ENCODE measurements at places on chromosomes 2 and 18.
A peak's percentile ranks its signal among the peaks of the same experiment; 100 is the strongest.

DNA sequence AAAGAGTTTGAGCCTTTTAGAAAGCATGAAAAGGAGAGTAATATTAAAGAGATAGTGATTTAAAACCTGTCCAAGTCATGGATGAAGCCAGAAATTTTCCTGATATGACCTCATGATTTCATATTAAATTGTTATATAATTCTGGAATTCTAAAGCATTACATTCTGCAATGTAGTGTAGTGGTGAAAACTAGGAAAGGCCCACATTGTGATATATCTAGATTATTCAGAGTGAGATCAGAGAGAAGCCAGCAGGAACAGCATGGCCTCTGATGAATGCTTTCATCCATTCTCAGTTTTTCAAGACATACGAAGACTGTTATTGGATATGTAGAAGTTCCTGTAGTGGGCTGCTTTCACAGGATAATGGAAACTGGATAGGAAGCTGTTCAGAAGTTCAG is 98.8 kb downstream of the LCLAT1 start:
- DNase-seq: no peak

GRCh38 chr18:43620936-43621335 is 343.6 kb upstream of the SYT4 start:
- peak; percentile 20 for DNase-seq

GRCh38 chr18:9987345-9987744 is 73.5 kb downstream of the VAPA start:
- DNase-seq: no peak

DNA sequence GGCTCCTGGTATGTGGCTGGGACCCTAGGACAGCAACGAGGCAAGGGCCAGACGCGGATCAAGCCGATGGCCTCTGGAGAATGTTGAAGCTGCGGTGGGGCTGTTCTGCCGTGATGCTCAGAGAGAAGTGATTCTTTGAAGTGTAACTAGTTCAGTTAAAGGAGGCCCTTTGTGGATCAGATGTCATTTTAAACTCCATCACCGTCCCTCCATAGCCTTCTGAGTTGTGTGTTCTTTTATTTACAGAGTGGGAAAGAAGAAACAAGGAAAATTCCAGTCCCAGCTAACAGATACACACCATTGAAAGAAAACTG is 403 bp downstream of the PNO1 start:
- DNase-seq: no peak

- no peak for DNase-seq
Observed at GRCh38 chr18:27847412-27847811, 329.5 kb downstream of the CDH2 start.

DNA sequence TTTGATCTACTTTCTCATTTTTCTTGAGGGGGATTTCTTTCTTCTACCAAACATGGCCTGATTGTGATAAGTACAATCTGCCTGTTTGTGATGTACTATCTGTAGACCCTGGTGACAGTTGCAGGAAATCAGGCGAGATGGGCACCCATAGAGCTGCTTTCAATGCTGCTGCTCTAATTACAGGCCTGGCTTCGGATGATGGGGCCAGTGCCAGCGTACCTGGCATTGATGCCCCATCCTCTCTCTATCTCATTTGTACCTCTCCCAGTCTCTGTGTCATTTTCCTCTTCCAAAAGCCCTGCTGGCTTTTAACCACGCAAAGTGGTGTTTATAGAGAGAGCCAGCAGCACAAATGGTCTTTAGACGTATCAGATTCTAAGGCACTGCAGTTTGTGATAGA is 69.9 kb downstream of the KCTD18 start:
- no peak for DNase-seq

- no peak for DNase-seq
Observed at GRCh38 chr2:126707941-126708340, 52.0 kb downstream of the GYPC start.

DNA sequence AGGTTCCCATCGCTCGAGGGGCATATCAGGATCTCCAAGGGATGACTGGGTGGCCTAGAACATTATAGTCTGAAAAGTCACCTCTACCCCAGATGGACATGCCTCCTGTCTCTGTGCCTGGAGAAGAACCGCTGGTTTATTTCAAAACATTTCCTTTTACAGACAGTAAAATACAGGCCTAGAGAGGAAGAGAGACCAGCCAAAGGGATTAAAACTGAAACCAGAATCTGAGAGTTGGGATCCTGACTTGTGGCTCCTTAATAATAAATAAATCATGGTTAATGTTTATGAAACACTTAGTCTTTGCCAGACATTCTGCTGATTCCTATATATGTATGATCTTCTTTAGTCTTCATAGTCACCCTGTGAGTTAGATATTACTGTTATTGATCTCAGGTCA is 153.7 kb downstream of the DDX1 start:
- DNase-seq: no peak

- no peak for DNase-seq
Observed at GRCh38 chr2:229931241-229931640, 8.9 kb downstream of the FBXO36 start.

DNA sequence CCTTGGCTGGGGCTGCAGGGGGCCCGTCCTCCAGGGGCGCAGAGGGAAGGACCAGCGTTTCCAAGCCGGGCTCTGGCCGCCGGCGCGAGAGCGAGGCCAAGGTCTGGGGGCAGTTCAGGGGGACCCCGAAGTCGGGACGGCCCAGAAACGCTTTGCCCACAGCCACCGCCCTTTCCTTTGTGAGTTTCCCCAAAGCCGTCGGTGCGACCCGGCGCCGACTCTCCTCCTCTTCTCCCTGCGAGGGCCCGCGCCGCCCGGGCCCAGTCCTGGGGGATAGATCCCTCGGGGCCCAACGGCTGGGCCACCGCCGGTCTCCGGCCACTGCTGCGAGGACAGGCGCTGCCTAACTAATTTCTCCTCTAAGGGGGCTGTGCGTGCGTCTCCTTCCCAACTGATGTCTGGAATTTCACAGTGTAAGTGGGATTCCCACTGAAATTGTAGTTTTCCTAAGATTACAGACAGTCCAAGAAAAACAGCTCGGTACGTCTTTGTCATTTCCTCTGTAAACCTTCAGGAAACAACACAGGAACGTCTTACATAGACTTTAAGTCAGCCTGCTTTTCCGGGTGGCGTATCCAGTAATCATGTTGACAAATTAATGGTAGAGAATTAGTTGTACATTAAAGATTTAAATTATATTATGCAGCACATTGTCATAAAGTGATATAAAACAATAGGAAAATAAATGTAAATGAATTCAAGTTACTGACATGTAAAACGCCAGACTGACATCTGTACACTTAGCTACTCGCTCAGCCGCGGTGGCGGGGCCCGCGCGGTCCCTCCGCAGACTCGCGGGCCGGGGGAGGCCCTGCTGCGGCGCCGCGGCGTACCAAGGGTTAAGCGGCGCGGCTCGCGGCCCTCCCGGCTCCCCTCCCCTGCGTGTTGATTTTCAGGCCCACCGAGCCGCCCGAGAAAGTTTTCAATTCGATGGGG is 139.4 kb upstream of the SIX3 start:
- no peak for DNase-seq

GRCh38 chr2:217927601-217928323 is 75.0 kb downstream of the TNS1 start:
- no peak for DNase-seq

GRCh38 chr18:76486574-76486973 is 8.5 kb downstream of the ZNF516 start:
- DNase-seq: no peak

GRCh38 chr18:33749834-33750233 is 171.8 kb downstream of the ASXL3 start:
- DNase-seq: no peak

GRCh38 chr2:240286596-240286995 is 146.1 kb upstream of the OTOS start:
- DNase-seq: no peak

DNA sequence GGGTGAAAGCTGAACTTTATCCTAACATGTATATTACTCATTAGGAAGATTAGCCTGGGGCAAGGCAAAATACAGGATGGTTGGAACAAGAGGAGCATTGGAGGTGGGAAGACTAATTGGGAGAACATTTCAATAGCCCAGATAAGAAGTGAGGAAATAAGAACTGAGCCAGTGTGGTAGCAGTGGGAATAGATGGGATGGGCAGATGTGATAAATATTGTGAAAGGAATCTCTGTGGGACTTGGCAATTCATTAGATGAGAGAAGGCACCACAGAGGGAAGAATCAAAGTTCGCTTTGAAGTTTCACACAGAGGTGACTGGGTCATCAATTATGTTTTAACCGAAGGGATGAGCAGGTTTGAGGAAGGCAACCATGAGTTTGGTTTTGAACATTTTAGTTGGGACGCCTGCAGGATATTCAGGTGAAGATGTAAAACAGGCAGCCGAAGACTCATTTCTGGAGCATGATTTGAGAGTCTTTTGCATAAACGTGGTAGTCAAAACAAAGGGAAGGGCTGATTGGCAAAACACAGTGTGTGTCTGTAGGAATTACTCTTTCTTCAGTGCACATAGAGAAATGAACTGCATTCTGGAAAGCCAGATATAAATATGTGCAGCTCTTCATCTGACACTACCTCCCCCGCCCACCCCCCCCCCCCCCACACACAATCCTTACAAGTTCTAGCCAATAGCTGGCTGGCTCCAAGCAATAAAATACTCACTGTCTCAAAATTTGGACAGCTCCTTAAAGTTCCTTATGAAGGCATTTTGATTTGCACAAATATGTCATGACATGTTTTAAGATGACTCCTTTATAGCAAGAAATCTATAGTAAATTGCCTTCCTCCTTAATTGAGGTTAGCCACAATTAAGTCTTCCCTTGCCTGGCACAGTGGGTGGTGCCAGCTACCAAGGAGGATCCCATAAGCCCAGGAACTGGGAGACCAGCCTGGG is 1.9 kb upstream of the SLC1A4 start:
- DNase-seq: peak; percentile 18

DNA sequence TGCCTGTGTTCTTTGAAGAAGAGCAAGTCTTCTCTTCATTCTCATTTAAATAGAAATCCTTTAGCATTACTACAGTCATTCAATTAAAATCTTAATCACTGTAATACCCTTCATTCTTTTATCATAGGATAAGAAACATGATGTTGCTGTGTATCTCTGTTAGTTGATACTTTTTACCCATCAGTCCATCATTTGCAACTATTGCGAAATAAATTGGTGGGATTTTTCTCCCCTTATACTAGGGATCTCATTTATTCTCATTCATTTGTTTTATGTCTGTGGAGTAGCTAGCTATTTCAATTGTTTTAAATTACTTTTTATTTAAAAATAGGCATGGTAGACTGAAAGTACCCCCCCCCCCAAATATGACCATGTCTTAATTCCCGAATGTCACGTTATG is 235.3 kb downstream of the KIAA1328 start:
- no peak for DNase-seq

GRCh38 chr2:239750929-239751678 is 274.0 kb downstream of the NDUFA10 start:
- DNase-seq: no peak

DNA sequence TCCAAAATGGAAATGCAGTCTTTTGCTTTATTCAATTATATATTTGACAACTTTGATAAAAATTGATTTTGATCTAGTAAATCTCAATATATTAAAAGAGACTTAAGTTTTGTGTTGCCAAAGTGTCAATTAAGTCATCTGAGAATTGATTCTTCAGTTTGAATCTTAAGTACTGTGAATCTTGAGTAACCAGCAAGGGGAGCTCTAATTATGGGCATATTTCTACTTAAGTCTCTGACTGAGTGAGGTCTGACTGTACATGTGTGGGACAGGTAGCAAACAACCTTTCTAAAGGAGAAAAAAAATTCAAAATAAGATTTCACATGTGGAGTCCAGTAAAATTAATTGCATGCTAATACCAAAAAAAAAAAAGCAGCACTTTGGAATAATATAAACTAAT is 503.7 kb upstream of the SLC8A1 start:
- no peak for DNase-seq

DNA sequence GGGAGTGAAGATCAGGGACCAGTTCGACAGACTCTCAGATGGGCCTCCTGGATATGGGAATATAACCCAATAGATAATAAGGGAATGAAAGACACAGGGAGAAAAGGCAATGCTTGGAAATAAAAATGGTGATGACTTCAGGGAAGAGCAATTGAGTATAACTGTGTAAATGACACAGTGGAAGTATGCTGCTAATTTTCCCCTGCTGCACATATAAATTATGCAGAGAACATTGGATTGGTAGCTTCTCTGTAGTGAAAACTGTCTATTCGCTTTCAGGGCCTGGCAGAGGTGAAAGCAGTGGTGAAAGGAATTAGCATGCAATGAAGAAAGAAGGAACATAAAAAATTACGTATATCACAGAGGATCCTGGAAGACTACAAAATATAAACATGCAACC is 398.2 kb upstream of the CDH2 start:
- no peak for DNase-seq

Measured in AG10803 (cell line).